ENCODE measurements at places on chromosomes 16 and 17.

DNA sequence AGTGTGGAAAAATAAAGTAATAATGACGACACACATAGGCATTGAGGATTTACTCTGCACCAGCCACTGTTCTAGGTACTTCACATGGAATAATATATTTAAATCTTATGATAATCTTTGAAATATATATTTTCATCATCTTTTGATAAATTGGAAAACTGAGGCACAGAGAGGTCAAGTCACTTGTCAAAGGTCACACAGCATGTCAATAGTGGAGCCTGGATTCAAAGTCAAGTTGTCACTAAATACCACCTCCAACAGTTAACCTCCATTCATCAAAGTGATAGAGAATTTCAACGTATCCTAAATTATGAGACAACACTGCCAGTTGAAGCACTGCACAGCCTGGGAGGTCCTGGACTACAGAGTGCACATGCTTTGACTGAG, 121.7 kb downstream of the IRX5 start:
- no peak for DNase-seq

DNA sequence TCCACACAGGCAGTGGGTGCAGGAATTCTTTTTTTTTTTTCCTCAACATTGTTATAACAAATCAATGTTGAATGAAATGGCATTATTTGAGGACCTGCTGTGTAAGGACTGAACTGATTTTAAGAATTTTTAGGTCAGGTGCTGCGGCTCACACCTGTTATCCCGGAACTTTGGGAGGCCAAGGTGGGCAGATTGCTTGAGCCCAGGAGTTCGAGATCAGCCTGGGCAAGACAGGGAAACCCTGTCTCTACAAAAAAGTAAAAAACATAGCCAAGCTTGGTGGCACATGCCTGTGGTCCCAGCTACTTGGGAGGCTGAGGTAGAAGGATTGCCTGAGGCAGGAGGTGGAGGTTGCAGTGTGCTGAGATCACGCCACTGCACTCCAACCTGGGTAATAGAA, 12.4 kb downstream of the MPRIP start:
- DNase-seq: no peak

GRCh38 chr16:74153773-74154172, 142.8 kb upstream of the PSMD7 start:
- DNase-seq: no peak

GRCh38 chr17:56897646-56898424, 16.0 kb downstream of the TRIM25 start:
- no peak for DNase-seq

DNA sequence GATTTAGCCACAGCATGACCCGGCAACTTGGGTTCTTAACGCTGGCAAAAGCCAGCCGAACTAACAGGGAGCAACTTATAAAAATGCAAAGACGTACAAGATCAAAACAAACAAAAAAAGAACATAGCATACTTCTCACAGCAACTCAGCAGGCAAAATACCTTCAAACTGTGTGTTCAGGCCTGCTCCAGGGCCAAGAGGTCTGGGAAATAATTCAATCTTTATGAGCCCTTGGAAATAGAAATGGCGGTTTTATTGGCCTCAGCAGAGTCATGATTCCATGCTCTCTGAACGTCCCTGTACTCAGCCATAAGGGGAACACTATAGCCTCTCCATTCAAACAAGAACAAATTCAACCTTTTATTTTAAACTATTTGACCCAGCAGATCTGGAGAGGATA, 101.3 kb upstream of the C17orf78 start:
- no peak for DNase-seq

DNA sequence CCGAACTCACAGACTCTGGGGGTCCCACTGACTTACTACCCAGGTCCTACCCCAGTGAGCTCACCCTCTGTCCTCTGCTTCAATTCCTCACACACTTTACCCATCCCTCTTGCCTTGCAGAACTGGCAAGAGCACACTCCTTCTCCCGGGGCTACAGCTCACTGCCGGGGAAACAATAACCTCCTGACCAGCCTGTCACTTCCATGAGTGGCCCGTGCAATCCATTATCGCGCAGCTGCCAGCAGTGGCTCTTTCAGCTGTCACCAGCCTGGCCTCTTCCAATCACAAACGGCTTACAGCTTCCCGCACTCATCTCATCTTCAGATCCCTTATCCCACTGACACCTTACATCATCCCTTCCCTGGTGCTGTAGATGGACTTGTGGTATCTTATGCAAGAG, 79.5 kb downstream of the CPPED1 start:
- DNase-seq: no peak

DNA sequence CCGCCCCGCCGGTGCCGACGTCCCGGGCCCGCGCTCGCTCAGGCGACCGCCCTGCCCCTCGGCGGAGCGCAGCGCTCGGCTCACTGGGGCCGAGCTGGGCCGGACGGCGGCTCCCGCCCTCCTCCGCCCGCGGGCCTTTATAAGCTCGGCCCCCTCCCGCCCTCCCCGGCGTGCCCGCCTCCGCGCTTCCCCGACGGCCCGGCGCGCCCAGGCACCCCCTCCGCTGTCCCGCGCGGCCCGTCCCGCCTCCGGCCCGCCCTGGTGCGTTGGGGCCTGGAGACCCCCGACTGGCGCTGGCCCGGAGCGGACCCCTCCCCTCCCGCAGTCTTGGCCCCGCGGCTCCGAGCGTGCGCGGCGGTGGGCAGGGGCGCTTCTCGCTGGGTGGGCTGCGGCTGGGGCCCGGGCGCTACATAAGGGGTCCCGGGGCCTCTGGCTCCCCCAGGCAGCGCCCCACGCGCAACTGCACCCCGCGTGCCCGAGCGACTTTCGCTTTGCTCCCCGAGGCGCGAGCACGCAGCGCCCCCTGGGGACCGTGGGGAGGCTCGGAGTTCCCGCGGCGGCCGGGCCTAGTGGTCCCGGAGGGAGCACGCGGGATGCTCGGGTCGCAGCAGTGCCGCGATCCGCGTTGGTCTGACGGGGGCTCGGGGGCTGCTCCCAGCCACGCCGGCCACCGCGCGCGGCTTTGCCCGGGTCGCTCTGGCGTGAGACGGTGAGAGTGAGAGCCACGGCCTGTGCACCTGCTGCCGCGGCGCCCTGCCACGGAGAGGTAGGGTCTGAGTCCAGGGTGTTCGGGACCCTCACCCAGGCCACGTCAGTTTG, at the start of gene PIEZO1:
Gene PIEZO1, minus strand, starts transcription at position 115 of the 819 bp plus-strand sequence. CDS start 256 bp downstream, outside the sequence.
- peak; percentile 88 for DNase-seq

DNA sequence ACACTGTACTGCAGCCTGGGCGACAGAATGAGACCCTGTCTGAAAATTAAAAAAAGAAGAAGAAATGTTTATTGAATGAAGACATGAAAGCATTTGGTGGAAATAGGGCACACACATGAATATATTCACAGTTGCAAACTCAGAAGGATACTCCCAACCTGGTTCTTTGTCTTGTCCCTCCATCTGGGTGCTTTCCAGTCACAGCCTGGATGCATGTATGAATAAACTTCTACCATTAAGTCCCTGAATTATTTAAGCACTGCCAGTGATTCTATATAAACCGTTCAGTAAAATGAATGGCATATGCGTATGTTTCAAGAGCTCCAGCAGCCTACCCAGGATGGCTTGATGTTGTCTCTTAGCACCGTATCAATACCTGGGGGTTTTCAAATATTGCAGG, 591.1 kb downstream of the WWOX start:
- no peak for DNase-seq

GRCh38 chr16:10652730-10653590, 41.8 kb downstream of the TEKT5 start:
- DNase-seq: no peak

- DNase-seq: no peak
Observed at GRCh38 chr16:23700509-23700908, 12.5 kb downstream of the ERN2 start.

Measured in CD4-positive, alpha-beta T cell treated with Interleukin-12 subunit alpha and Interleukin-12 subunit beta, for 1 hour (primary cell).